CD4-positive, alpha-beta memory T cell (primary cell): ENCODE measurements at places on chromosomes 6 and 20. TPM values are rescaled to one million over a fixed set of nuclear protein-coding genes. Genes with fewer than 3 reads are reported as not detected.

The SLC13A3 gene
- total RNA-seq, result not detected

The QRSL1 gene
- 13.4 TPM for total RNA-seq

GRCh38 chr6:73637404-73637803 lies 16.4 kb downstream of the SLC17A5 start:
- no peak for DNase-seq

DNA sequence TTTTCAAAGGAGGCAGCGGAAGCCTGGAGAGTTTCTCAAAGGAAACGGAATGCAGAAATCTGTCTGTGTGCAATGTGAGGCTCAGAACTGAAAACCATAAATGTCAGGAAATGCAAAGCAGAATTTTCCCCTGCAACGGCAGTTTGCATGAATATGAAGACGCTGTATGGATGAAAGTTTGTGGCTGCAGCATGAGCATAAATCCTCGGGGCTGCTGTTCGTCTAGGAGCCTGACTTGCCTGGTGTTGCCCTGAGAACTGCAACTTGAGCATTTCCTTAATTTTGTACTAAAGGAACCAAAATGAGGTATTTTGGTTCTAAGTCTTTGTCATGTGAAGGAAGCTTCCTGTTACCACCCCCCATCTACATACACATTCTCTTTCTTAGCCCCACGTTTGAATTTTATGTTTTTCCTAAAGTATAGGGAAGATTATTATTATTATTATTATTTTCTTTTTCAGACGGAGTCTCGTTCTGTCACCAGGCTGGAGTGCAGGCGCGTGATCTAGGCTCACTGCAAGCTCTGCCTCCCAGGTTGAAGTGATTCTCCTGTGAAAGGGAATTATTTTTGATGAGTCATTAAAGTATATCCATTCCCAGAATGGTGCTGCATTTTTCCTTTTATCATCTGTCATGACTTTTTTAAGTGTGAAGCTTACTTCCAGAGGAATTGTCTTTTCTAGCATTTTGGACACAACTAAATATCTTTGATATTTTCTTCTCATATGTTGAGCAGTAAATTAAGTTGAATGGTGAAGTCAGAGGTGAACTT lies 33.1 kb downstream of the MTHFD1L start:
- H3K36me3 ChIP-seq, result no peaks in the 10 kb centered on the region
- no peaks in the 10 kb centered on the region for H3K27me3 ChIP-seq
- no peak overlapping the region for H3K27ac ChIP-seq
- peaks cover 17% of the 10 kb centered on the region for H3K4me1 ChIP-seq
- H3K4me3 ChIP-seq, result no peak overlapping the region
- DNase-seq, result no peak

GRCh38 chr20:6081236-6081635 lies 27.4 kb upstream of the LRRN4 start:
- H3K36me3 ChIP-seq, result no peaks in the 10 kb centered on the region
- DNase-seq, result no peak
- H3K27me3 ChIP-seq, result no peaks in the 10 kb centered on the region
- H3K4me1 ChIP-seq, result no peaks in the 10 kb centered on the region

GRCh38 chr20:61260905-61261304 lies 8.8 kb downstream of the CDH4 start:
- H3K4me3 ChIP-seq, result no peak overlapping the region
- H3K36me3 ChIP-seq, result no peaks in the 10 kb centered on the region
- H3K4me1 ChIP-seq, result no peaks in the 10 kb centered on the region
- no peak overlapping the region for H3K27ac ChIP-seq

DNA sequence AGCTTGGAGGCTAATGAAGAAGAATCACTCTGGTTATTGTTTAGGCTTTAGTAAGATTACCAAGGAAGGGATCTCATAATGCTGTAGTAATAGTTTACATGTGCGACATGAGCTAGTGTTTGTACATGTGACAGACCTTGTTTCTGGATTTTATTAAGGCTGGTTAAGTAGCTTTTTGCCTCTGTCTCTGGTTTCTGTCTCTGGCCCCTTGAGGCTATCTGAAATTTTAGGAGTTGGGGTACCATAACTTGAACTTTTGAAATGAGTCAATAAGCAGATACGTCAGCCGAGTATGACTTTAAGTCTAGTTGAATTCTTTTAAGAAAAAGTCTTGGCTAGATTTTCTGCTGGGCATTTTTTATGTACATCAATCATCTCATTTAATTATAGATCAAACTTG lies 9.5 kb downstream of the CBFA2T2 start:
- H3K4me3 ChIP-seq, result no peak overlapping the region
- DNase-seq, result no peak
- peaks cover 5% of the 10 kb centered on the region for H3K4me1 ChIP-seq

- H3K36me3 ChIP-seq, result no peaks in the 10 kb centered on the region
- H3K4me3 ChIP-seq, result no peak overlapping the region
- no peak overlapping the region for H3K27ac ChIP-seq
Measured at GRCh38 chr6:15616261-15616660, 46.6 kb downstream of the DTNBP1 start.

The COL9A1 gene
- not detected for total RNA-seq

The GSTA2 gene
- total RNA-seq, result not detected

The OXT gene
- total RNA-seq, result 1.5 TPM

DNA sequence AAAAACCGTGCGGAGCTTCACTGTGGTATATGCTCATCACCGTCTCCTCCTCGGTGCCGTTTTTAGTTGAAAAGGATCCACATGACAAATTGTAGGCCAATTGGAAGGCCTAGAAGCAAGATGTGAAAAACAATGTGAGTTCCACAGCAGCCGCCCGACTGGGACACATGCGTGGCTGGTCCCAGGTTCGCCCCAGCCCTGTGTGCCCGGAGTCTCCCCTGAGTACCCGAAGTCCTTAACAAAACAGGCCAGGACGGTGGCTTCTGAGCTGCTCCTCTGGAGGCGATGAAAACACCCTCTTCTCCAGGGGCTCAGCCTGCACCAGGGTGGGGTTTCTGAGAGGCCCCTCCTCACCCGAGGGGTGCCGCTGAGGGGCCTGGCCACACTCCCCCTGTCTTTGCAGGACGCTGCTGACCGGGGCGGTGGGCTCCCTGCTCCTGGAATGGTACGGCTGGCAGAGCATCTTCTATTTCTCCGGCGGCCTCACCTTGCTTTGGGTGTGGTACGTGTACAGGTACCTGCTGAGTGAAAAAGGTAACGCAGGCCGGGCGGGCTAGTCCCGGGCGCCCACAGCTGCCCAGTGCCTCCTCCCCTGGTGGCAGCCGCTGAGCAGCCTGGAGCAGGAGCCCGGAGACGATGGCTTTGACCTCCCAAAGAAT lies 9.8 kb downstream of the SLC17A9 start:
- DNase-seq, result no peak
- H3K27ac ChIP-seq, result no peak overlapping the region
- H3K36me3 ChIP-seq, result no peaks in the 10 kb centered on the region
- no peak overlapping the region for H3K4me3 ChIP-seq

GRCh38 chr20:56278196-56278595 lies 29.7 kb downstream of the MC3R start:
- H3K27me3 ChIP-seq, result no peaks in the 10 kb centered on the region
- DNase-seq, result no peak
- H3K4me3 ChIP-seq, result no peak overlapping the region
- no peaks in the 10 kb centered on the region for H3K36me3 ChIP-seq
- no peak overlapping the region for H3K27ac ChIP-seq

The RTN4IP1 gene
- 5.8 TPM for total RNA-seq

DNA sequence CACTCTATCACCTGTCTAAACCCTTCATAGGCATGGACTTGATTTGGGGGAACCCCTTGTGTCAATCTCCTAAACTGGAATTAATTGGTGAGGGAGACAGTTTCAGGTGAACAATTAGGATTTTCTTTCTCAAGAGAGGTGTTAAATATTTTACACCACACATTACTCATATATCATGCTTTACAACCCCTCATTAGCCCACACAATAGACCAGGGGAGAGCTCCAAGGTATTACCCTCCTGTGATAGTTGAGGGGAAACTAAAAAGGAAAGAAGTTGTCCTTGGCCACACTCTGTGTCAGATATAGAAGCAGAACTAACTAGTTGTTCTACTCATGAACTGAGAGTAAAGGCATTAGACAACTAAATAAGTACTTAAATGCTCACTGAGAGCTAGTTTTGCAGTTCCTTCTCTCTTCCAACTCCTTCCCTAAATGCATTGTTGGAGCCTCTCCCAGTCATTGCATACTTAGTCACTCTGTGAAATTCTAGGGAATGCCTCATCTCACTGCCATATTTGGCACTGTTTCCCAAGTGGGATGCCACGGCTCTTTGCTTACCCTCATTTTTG lies 183.7 kb upstream of the CEP162 start:
- H3K27ac ChIP-seq, result no peak overlapping the region
- no peak for DNase-seq
- H3K4me3 ChIP-seq, result no peak overlapping the region

DNA sequence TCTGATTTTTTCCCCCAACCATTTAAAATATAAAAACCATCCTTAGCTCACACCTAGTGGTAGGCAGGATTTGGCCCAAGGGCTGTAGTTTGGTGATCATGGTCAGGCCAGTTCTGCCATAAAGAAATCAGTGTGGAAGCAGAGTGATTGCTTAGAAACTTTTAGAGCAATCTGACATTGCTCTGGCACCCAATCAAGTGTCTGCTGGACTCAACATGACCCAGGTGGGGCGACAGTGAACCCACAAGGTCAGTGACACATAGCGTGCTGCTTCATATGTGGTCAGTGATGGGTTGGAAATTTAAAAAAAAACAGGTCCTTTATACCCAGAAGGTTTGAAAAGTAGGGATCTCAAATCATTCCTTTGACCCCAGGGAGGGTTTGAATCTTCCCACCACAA lies 107.9 kb downstream of the BANF2 start:
- no peaks in the 10 kb centered on the region for H3K27me3 ChIP-seq
- H3K27ac ChIP-seq, result no peak overlapping the region
- DNase-seq, result no peak
- no peaks in the 10 kb centered on the region for H3K36me3 ChIP-seq

DNA sequence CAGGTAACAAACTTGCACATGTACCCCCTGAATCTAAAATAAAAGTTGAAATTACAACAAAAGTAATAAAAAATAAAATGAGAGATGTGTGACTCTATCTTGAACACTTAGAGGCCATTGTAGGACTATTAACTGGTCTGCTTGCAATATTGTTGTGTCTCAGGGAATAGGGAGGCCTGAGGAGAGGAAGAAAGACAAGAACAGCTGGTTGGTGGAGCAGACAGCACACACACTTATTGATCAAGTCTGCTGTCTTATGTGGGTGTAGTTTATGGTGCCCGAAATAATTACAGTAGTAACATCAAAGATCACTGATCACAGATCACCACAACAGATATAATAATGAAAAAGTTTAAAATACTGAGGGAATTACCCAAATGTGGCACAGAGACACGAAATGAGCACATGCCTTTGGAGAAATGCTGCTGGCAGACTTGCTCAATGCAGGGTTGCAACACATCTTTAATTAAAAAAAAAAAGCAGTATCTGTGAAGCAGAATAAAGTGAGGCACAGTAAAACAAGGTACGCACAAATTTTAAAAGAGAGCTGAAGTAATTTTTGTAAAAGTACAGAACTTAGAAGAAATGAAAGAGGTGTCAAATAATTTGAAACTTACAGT lies 110.1 kb upstream of the HDAC2 start:
- H3K4me3 ChIP-seq, result no peak overlapping the region
- no peak for DNase-seq
- H3K36me3 ChIP-seq, result no peaks in the 10 kb centered on the region
- H3K27ac ChIP-seq, result no peak overlapping the region
- no peaks in the 10 kb centered on the region for H3K27me3 ChIP-seq

DNA sequence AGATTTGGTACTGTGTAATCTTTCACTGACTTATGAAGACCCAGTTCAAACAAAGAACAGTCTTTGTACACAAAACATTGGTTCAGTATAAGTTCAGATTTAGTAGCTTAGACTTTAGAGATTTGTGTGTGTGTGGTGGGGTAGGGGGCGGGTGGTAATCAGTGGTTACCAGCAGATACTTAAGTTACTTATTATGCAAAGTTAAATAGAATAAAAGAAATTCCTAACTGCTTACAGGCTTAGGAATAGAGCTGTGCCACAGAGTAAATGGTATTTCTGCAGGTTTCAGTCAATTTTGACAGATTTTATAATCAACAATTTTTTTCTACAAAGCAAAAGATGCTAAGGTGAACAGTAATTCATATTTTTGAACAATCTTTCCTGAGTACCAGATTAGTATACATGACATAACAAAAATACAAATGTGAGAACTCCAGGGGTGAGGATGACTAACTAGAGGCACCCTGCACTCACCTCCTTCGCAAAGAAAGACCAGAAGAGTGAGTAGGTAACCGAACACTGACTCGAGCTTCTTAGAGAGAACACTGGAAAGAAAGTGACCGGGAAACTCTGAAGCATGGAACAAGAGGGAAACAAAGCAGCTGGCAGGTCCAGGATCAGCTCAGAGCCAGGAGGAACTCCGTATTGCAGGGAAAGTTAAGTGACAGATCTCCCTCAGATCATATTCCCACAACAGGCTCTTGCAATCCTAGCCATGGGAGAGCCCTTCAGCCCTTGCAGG lies 560.6 kb downstream of the COL12A1 start:
- DNase-seq, result no peak
- no peaks in the 10 kb centered on the region for H3K36me3 ChIP-seq
- H3K27ac ChIP-seq, result no peak overlapping the region
- no peaks in the 10 kb centered on the region for H3K4me1 ChIP-seq

DNA sequence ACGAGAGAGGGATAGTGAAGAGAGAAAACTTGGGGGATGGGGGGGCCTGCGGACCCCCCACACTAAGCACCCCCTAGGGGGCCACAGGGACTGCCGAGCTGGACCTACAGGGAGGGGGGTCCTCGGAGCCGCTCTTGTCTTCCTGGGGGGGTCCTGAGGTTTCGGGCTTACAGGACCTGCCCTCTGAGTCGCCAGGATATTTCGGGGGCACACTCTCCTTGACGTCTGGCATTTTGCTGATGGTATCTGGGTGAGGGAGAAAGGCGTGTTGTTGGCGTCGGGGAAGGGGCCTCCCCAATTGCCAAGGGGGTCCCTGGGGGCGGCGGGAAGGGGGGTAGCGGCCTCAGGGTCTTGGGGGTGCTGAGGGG lies 516 bp downstream of the TCP11 start:
- no peak for DNase-seq
- peaks cover 15% of the 10 kb centered on the region for H3K4me1 ChIP-seq
- H3K4me3 ChIP-seq, result no peak overlapping the region
- no peaks in the 10 kb centered on the region for H3K36me3 ChIP-seq

DNA sequence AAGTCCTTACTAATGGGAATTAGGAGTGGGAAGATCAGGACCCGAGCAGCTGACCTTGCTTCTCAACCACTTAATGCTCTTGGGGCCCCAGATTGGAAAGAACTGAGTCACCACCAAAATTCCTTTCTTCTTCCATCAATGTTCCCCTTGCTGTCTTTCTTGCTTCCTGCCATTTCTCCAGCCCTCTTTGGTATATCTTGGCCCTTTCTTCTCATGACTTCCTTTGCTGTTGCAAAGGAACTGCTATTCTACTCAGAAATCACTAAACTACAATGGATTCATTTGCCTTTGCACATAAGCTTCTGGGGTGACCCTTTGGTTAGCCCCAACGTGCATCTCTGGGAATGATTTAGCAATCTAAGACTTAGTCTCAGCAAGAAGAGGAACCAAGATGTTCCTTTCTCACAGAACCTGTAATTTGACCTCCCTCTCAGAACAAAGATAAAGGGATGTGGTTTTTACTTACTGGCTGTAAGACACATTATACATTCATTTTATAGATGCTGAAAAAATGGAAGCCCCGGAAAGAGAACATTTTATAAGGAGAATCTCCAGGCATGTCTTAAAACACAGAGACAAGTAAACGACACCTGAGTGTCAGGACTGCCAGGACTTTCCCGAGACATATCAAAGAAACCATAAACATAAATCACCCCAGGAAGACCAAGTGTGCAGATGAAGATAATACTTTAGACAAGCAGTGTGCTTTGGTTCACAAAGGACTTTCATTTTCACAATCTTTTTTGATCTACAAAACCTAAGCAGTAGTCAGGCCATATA lies 99.0 kb upstream of the TNFAIP3 start:
- peaks cover 22% of the 10 kb centered on the region for H3K4me1 ChIP-seq
- no peaks in the 10 kb centered on the region for H3K27me3 ChIP-seq
- no peaks in the 10 kb centered on the region for H3K36me3 ChIP-seq
